ENCODE measurements at places on chromosomes 2 and 18.

- H3K4me3 ChIP-seq: no peak overlapping the region
- no peak for DNase-seq
- peaks cover 7% of the 10 kb centered on the region for H3K36me3 ChIP-seq
- no peak overlapping the region for H3K27ac ChIP-seq
Observed at GRCh38 chr2:230938098-230938497, 13.1 kb upstream of the GPR55 start.

GRCh38 chr2:109638795-109639194 lies 24.6 kb downstream of the SOWAHC start:
- no peaks in the 10 kb centered on the region for H3K36me3 ChIP-seq
- no peak overlapping the region for H3K27ac ChIP-seq
- H3K27me3 ChIP-seq: peaks cover 4% of the 10 kb centered on the region
- peaks cover 6% of the 10 kb centered on the region for H3K4me1 ChIP-seq

DNA sequence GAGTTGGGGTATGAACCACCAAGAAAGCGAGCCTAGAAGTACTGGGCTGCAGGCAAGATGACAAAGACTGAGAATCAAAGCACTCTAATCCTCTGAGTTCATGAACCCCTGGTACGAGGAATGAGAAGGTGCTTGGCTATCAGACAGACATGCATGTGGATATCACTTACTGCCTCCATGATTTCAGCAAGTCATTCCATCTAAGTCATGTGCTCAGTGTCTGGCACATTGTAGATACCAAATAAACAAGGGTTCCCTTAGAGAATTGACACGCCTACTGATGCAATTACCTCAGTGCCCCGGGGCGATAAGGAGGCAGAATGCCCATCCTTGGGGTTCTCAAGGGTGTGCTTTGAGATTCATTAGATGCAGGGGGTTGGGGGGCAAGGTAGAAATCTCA lies 125.6 kb upstream of the PKDCC start:
- no peaks in the 10 kb centered on the region for H3K36me3 ChIP-seq
- H3K27ac ChIP-seq: no peak overlapping the region
- H3K4me3 ChIP-seq: no peak overlapping the region
- no peaks in the 10 kb centered on the region for H3K4me1 ChIP-seq
- no peak for DNase-seq
- peaks cover 4% of the 10 kb centered on the region for H3K27me3 ChIP-seq

DNA sequence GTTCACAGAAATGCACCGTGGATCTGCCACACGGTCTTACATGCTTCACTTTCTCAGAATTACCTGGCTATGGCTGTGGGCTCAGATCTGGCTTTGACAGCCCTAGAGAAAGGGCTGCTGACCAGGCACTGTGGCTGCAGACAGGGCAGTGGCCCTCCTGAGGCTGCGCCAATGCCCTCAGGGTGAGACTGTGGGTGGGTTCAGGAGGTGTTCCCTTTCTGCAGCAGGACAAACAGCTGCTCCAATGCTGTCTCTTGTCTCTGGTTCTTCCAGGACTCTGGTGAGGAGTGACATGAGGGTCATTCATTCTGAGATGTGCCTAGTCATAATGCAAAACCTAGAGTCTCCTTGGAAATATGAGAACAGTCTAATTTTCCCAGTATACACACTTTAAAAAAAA lies 90.5 kb upstream of the SMIM21 start:
- H3K27me3 ChIP-seq: peaks cover 3% of the 10 kb centered on the region
- no peaks in the 10 kb centered on the region for H3K4me1 ChIP-seq
- DNase-seq: no peak
- H3K27ac ChIP-seq: no peak overlapping the region

DNA sequence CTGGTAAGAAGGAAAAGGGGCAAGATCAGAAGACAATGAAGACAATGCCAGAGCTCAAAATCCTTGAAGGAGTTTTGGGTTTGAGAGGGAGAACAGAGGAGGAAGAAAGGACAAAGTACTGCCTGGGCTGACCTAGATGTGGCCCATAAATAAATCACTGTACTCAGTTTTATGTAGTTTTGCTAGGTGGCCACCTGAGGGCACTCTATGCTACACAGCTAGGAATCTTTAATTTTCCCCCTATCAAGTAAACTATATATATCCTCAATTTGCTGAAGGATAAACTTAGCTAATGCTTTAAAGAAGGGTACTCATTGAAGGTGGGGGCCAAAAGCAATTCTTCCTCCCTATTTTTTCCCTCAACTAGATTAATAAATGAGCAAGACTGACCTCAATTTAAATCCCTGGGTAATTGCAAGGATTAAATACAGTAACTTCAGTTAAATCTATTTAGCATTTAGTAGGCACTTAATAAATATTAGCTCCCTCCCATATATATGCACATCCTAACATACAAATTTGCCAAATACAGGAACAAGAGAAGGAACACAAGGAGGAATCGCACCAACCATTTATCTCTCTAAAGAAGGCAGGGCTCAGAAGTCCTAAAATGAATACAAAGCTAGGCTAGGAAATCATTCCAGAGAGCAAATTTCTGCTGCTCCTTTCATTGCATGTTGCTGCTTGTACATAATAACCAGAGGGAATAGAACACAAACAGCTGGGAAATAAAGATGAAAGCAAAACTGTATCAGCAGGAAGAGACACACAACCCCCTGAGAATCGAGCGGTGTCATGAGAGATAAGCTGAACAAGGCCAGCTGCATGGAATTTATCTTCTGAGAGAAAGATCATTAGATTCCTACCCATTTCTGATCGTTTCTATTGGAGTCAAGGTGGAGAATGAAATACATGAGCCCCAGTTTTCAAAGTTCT lies 540.1 kb downstream of the NRXN1 start:
- peaks cover 6% of the 10 kb centered on the region for H3K27me3 ChIP-seq
- no peak overlapping the region for H3K27ac ChIP-seq
- no peak overlapping the region for H3K4me3 ChIP-seq
- H3K4me1 ChIP-seq: peaks cover 4% of the 10 kb centered on the region
- DNase-seq: no peak

GRCh38 chr2:201618744-201619662 lies 24.3 kb downstream of the TMEM237 start:
- H3K27me3 ChIP-seq: no peaks in the 10 kb centered on the region
- peak; percentile 17 for DNase-seq
- H3K4me3 ChIP-seq: no peak overlapping the region
- H3K4me1 ChIP-seq: no peaks in the 10 kb centered on the region
- no peak overlapping the region for H3K27ac ChIP-seq

DNA sequence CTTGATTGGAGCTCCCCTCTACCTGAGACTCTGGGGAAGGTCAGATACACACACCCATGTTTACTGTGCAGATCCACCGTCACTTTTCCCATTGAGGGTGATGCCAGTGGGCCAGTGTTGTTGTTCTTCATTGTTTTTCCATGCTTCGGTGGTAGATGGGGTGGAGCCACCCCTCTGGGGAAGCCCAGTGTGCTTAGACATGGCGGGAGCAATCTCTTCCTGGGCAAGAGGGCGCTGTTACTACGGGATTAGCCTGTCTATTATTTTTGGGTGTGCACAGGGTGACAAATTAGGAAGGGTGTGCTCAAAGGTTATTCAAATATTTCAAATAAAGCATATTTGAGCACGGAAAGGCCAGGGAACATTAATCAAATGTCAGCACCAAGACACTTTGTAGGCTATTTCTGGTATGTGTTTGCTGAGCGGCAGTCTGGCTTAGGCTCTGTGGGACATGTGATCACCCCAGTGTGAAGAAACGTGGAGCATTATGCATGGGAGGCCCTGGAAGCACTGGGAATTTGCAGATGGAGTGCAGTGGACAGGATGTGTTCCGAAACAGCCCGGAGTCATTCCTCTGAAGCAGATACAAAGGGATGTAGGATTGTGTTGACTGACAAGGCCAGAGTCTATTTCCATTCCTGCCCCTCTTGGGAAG lies 34.8 kb upstream of the SMIM21 start:
- DNase-seq: no peak
- H3K27ac ChIP-seq: no peak overlapping the region
- H3K36me3 ChIP-seq: peaks cover 11% of the 10 kb centered on the region
- no peaks in the 10 kb centered on the region for H3K4me1 ChIP-seq
- H3K27me3 ChIP-seq: peaks cover 22% of the 10 kb centered on the region

DNA sequence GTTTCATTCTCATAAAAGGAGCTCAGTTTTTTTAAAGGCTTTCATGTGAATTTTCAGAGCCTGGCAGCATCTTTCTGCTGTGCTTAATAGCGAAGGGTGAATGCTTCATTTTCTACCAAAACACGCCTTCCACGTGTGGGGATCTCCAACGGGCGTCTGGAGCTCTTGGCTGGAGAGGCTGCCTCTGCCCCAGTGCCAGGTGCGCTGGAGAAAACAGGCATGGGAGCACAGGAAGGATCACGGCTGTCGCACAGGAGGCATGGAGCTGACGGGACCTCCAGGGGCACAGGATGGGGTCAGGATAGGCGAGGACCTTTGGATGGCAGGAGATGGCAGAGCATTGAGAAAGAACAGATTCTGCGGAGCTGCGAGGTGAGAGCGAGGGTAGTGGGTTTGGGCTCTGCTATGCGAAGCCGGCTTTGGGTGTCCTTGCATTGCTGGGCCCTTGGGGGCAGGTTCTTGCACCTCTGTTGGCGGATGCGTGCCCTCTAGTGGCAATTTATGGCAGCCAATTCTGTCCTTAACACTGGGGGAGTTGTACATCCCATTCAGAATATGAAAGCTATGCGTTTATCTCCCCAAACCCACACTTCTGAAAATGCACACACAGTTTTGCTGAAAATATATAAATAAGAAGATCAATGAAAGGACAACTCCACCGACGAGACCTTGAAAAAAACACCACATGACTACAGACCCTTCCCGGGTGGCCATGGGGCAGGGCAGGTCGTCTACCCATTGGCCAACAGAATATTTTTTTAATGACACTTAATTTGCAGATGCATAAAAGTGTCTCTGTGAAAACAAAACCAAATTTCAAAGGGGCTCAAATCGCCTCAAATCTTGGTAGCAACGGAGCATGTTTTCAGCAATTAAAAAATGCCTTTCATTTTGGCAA lies 90.4 kb upstream of the SLC35G4 start:
- DNase-seq: peak; percentile 44
- H3K4me1 ChIP-seq: no peaks in the 10 kb centered on the region
- peaks cover 3% of the 10 kb centered on the region for H3K27me3 ChIP-seq
- H3K36me3 ChIP-seq: no peaks in the 10 kb centered on the region
- no peak overlapping the region for H3K4me3 ChIP-seq

- H3K27me3 ChIP-seq: peaks cover 3% of the 10 kb centered on the region
- H3K36me3 ChIP-seq: no peaks in the 10 kb centered on the region
- H3K27ac ChIP-seq: no peak overlapping the region
- H3K4me1 ChIP-seq: peaks cover 2% of the 10 kb centered on the region
- no peak for DNase-seq
- no peak overlapping the region for H3K4me3 ChIP-seq
Observed at GRCh38 chr2:236343400-236344161, 79.4 kb upstream of the ASB18 start.

- DNase-seq: no peak
- no peaks in the 10 kb centered on the region for H3K4me1 ChIP-seq
- H3K36me3 ChIP-seq: no peaks in the 10 kb centered on the region
- H3K27ac ChIP-seq: no peak overlapping the region
Observed at GRCh38 chr2:131641414-131642206, 113.9 kb downstream of the CCDC74A start.

DNA sequence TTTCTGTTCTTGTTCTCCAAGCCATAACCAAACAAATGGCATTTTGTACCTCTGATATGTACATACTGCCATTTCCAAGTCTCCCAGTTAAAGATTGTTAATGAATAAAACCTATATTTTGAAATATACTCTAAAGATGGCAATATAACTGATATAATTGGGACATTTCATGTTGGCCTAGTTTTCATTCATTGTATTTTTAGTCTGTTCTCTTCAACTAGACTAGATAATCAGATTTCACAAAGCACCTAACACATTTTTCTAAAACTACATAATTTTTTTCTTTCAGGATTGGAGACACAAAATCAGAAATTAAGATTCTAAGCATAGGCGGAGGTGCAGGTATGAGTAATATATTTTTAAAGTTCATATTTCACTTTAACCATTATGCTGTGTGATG lies 5.6 kb downstream of the HNMT start:
- H3K36me3 ChIP-seq: no peaks in the 10 kb centered on the region
- DNase-seq: no peak
- H3K27me3 ChIP-seq: peaks cover 4% of the 10 kb centered on the region
- no peak overlapping the region for H3K4me3 ChIP-seq
- H3K27ac ChIP-seq: no peak overlapping the region

DNA sequence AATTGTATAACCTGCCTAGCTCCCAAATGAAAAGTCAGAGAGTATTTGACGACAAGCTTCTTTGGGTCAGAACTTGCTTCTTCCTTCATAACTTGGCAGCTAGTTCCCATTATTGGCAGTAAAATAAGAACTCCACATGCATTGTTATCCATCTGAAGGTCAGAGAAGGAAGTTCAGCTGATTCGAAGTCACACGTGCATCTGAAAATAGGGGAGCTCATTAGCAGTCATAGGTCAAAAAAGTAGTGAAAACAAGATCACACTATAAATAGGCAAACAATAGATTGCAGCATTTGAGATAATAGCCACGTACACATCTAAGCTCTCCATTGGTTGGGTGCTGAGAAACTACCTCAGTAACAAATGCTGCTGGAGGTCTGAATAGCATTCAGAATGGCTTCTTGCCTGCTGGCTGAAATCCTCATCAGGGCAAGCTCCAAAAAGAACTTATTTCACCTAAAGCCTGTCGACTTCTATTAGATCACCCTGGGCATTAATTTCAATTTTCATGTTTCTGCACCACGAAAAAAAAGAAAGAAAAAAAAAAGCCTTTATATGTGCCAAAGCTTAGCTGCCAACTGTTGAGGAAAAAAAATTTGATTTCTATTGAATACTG lies 1492.9 kb upstream of the CELF4 start:
- H3K27ac ChIP-seq: no peak overlapping the region
- no peaks in the 10 kb centered on the region for H3K27me3 ChIP-seq
- no peak overlapping the region for H3K4me3 ChIP-seq
- DNase-seq: no peak
- H3K36me3 ChIP-seq: no peaks in the 10 kb centered on the region
- H3K4me1 ChIP-seq: no peaks in the 10 kb centered on the region

Measured in activated naive CD8-positive, alpha-beta T cell treated with anti-CD3 and anti-CD28 coated beads for 36 hours (primary cell).